CD4-positive, alpha-beta T cell treated with Interleukin-17A for 1 hour (primary cell): ENCODE measurements at places on chromosomes 12 and 14.

DNA sequence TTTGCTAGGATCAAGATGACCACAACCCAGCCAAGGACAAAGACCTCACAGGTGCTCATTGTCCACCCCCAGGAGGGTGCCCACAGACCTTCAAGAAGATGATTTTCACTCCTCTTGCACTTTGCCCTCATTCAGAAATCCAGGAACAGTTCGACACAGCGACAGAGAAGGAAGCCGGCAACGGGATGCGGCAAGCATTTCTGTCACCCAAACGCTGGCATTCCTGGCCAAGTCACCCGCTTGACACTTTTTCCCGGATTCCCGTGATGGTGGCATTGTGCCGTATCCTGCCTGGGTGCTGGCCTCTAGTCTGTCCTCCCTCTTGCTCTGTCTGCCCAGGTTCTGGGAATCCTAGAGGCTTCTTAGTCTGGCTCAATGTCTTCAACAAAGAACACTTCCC is 770.4 kb upstream of the ALG10B start:
- no peak for DNase-seq

DNA sequence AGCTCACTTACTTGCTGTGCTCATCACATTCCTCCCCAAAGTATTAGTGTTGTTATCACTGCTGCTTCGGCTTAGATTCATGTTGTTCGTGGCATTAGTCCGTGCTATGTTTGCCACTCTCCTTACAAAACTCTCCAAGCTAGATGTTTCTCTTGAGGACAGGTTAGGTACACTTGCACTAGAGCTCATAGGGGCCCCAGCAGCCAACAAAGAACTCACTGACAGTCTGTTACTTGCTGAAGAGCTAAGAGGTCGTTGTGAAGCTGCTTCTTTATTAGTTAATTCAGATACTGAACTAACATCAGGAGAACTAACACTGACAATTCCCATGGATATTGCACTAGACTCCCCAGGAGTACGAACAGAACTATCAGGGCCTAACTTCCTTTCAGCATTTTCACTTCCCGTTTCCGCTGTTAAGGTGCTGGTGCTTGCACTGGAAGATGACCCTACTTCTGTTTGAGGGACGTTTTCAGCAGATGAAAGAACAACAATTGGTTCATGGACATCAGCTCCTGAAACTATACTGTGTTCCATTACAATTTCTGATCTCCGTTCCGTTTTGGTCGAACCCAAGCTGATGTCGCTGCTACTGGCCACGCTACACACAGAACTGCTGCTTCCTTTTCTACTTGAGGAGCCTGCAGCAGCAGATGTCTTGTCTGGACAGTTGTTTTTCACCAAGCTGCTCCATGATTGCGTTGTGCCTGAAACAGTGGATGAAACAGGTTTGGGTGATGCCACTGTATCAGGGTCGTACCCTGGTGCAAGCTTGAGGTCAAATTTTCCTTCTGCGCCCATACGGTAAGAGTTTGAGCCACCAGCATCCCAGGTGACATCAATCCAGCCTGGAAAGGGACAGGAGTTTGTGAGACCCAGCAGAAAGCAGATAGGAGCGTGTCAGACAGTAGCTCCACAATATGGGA is 78.7 kb downstream of the HECTD1 start:
- DNase-seq, result no peak

DNA sequence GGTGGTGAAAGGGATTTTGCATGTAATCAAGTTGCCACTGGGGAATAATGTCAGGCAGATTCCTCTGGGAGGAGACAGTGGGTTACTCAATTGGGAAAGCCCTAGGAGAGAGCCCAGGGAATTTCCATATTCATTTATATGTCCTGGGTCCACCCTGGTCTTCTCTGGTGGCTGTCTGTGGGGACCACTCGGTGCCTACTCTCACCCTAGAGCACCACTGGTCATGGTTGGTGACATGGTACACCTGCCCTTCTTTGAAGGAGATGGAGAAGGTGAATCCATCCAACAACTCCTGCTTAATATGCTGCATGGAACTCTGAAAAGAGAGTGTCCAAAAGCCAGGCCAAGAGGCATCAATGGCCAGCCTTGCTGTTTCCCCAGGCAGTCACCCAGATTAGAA is 12.8 kb upstream of the RERG start:
- no peak for DNase-seq

GRCh38 chr14:79331830-79332229 is 879.5 kb downstream of the DIO2 start:
- DNase-seq, result no peak

GRCh38 chr12:104189915-104190555 is 25.5 kb upstream of the TXNRD1 start:
- no peak for DNase-seq

DNA sequence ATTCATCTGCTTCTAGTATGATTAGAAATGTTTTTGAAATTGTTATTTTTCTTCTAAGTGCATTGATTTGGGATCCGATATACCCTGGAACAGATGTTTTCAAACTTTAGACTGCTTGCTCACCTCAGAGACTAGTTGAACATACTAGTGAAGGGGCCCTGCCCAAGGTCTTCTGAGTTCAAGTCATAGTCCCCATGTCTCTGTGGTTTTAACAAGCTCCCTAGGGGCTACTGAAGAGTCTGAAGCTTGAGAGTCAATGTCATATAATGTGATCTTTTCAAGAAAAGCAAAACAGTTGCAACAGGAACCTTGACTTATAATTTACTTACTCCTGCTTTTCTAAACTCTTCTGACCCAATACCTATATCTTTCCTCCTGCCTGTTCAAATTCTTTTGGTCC is 7.5 kb upstream of the UBE2N start:
- no peak for DNase-seq
